ENCODE measurements at places on chromosomes 1 and 21.

- no peak for DNase-seq
Measured at GRCh38 chr1:162386292-162387225, 5.0 kb downstream of the C1orf226 start.

GRCh38 chr21:28602546-28602945 is 390.1 kb downstream of the LTN1 start:
- DNase-seq = no peak

GRCh38 chr1:246856371-246856770 is 75.4 kb downstream of the AHCTF1 start:
- no peak for DNase-seq

GRCh38 chr1:31875636-31876236 is 59.9 kb upstream of the SPOCD1 start:
- DNase-seq = no peak

GRCh38 chr1:11918799-11919519 is 7.3 kb downstream of the KIAA2013 start:
- no peak for DNase-seq

- peak; percentile 84 for DNase-seq
Measured at GRCh38 chr1:100459358-100460114, 78.4 kb upstream of the GPR88 start.

GRCh38 chr1:22689505-22689904 is 21.1 kb upstream of the EPHB2 start:
- no peak for DNase-seq

DNA sequence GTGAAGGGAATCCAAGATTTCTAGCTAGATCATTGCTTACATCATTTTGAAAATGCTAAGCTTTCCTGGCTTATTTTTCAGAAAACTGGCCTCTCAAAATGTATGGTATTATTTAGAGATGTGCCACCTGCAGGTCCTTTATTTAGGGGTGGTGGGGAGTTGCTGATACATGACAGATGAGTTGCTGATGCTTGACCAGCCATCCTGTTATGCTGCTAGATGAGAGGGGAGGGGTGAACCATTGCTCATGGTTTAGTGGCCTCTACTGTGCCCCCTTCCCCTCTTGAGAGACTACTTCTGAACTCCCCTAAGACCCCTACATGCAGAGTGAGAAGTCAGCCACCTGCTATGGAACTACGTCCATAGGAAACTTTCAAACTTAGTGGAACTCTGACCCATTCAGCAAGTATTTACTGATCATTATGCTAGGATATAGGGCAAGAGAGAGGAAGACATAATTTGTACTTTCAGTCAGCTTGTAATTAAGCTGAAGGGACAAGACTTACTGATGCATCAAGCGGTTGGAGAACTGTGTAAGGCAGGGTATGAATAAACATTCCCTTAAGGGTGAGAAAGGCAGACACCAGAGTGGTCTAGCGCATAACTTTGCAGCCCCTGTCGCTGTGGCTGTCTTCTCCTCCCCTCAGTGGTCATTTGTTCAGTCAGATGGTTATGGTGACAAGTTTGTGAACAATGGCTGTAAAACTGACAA is 34.6 kb downstream of the SLAMF6 start:
- no peak for DNase-seq

GRCh38 chr1:193438312-193438711 is 251.9 kb upstream of the B3GALT2 start:
- no peak for DNase-seq

GRCh38 chr1:63523738-63524137 is 413 bp downstream of the EFCAB7 start:
- DNase-seq = no peak

DNA sequence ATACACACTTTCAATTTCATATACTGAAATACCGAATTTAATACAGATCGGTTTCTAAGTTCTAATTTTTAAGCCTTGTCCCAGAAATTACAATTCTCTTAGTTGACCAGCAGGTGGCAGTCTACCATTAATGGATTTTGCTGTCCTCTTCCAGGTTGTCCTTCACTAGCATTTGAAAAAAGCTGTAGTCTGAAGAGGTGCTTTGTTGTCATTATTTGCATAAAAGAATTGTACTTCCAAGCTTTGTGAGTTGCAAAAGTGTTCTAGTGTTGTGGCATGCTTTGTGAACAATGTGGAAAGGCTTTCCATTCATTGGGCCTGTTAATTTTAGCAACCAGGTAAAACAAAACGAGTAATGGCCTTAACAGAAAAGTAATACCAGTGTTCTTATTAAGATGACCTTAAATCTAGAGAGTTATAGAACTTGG is 193.6 kb downstream of the RPS6KC1 start:
- DNase-seq = no peak

- DNase-seq = no peak
Measured at GRCh38 chr1:80799457-80799856, 1001.3 kb upstream of the ADGRL2 start.

DNA sequence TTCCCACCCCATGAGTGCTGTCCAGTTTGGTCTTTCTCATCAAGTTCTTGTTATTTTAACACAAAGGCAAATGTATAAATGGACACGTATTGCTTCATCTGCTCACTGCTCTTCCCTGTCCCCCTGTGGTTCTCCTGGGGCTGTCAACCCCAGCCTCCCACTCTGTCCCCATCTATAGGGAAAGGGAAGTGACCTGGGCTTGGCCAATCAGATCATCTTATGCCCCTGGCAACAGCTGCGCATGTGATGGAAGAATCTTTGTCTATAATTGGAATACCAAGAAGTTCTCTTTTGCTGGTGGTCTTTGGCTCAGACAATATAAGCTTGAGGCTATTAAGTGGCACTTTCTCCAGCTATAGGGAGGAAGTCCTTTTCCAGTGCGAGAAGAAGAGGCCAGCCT is 4.7 kb upstream of the CCSAP start:
- DNase-seq = no peak

DNA sequence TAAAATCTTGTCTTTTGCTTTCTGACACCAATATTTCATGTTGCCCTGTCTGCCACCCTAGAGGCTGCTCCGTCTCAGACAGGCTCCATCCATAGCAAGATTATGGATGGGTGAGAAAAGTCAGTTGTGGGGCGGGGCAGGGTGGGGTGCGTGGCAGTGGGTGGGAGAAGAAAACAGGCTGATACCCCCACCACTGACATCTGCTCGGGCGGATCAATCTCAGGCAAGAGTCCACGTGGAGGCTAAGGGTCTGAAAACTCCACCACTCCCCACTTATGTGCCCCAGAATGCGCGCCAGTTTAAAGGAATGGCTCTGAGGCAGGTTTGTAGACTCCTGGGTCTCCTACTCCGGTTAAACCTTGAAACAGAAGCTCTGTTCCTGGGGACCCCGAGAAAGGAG is 101.5 kb downstream of the HLCS start:
- no peak for DNase-seq

GRCh38 chr1:208090388-208091301 is 153.5 kb downstream of the PLXNA2 start:
- no peak for DNase-seq

DNA sequence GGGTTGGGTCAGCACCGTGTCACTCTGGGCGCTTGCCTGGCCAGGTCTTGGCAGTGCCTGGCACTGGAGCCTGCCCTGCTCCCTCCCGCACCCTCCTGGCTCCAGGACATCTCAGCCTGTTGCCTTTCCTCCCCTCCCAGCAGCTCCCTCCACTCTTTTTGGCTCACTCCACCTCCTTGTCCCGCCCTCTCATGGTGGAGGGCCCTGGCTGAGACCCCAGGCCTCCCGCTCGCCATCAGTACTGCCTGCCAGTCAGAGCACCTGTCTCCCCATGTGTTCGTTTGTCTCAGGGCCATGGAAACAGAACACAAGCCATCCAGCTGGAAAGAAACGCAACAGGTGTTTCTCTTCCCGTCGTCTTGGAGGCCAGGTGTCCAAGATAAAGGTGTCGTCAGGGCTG is 61.0 kb downstream of the B3GALT5 start:
- DNase-seq = no peak

GRCh38 chr1:177451191-177451590 is 280.4 kb downstream of the BRINP2 start:
- DNase-seq = no peak

DNA sequence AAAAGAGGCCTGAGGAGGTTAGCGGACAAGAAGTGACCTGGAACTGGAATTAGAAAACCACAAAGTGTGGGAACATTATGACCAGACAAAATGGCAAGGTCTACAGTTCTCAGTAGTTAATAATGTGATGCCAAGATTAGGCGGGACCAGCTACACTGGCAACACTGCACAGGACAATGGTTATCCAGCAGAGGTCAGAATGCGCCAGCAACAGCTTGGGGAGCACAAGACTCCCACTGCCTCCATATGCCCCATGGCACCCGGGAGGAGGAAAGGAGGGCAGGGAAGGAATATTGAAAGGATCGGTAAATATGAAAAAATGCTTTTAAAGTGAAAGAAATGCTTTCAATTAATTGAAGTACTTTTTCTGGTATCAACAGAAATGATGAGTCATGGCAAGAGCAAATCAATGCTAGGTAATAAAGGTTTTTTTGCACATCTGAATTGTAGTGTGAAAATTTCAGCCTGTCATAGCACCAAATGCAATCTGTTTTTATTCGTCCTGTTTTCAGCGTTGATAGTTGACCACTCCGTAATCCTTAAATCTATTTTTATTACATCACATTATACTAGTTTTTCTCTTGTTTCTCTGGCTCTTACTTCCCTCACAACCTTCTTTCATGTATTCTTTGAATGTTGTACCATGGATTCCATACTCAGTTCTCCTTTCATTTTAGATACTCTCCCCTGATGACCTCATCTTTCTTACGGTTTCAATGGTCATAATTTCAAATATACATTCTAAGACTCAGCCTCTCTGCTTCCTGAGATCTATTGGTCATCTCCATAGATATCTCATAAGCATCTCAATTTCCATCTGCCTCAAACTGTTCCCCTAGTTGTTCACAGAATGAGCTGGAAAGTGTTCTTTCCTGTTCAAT is 30.7 kb downstream of the VCAM1 start:
- no peak for DNase-seq

- no peak for DNase-seq
Measured at GRCh38 chr1:1098681-1099421, 17.0 kb downstream of the C1orf159 start.

GRCh38 chr1:205563927-205564441 is 59.5 kb downstream of the CDK18 start:
- DNase-seq = peak; percentile 15

DNA sequence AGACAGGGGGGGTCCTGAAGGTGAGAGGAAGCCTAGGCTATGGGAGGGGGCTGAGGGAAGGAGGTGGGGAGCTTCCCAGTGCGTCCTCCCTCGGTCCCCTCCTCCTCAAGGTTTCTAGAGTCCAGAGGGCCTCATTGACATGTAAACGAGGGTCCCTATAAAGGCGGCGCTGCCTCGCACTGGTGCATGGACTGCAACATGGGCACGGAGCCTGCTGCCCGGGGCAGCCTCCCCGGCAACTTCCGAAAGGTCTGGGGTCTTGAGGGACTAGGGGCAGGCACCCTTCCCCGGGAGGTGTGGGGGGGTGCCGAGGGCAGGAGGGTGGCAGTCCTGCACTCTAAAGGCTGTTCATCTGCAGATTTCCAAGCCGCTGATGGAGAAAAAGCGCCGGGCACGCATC is at the start of gene HES3:
TSS of gene HES3 (plus strand) at position 187 of the 400 bp plus-strand sequence. CDS start at position 374, 187 bp downstream.
- no peak for DNase-seq

GRCh38 chr1:226838456-226838855 is 32.0 kb upstream of the PSEN2 start:
- no peak for DNase-seq

DNA sequence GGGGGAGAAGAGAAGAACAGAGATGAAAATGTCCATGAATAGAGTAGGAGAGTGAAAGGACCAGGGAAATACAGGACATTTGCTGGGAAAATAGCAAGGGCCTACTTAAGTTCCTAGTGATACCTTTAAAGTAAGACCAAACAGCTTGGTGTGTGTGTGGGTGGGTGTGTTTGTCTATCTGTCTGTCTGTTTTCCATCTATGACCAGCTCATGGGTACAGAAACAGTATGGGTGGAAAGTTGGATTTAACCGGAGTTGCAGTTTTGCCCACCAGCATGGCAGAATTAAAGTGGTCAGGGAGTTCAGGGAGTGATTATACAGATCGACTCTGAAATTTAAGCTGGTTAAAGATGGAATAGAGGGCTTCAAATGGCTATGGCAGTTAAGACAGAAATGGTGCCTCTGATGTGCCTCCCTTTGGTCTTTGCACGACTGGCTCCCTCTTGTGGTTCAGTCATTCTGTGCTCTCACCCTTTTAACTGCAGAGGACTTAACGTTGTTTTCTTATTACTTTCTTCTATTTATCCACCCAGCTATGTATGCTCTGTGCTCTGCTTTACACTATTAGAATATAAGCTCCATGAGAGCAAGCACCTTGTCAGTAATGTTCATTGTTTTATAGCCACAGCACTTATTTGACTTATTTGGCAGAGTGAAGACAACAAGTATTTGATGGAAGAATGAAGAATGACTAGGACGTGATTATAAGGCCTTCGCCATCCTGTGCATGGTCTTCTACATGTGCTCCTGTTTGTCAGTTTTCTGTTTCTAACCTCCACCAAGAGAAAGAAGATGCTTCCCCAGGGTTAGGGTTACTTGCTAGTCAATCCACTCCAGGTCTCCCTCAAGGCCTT is 72.7 kb upstream of the AK4 start:
- DNase-seq = no peak

GRCh38 chr1:46862348-46862747 is 63.5 kb downstream of the CYP4B1 start:
- no peak for DNase-seq

GRCh38 chr1:105243411-105243810 is 1493.7 kb downstream of the AMY1C start:
- DNase-seq = no peak

- peak; percentile 74 for DNase-seq
Measured at GRCh38 chr1:156852418-156852874, 6.5 kb downstream of the INSRR start.

DNA sequence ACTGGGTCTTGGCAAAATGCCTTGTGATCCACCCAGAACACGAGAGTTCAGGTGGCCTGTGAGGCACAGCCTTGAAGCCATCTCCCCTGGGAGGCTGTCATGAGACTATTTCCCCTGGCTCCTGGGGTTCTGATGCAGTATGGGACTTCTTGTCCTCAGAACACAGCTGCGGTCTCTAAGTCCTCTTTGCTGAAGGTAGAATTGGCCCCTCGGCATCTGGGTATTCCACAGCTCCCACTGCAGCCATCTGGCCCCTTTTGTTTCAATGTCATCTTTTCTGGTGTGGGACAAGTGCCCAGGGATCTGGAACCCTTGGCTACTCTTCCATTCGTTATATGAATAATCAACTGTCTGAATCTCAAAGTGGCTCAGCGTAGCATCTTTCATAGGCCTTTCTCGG is 17.0 kb upstream of the LY9 start:
- no peak for DNase-seq

DNA sequence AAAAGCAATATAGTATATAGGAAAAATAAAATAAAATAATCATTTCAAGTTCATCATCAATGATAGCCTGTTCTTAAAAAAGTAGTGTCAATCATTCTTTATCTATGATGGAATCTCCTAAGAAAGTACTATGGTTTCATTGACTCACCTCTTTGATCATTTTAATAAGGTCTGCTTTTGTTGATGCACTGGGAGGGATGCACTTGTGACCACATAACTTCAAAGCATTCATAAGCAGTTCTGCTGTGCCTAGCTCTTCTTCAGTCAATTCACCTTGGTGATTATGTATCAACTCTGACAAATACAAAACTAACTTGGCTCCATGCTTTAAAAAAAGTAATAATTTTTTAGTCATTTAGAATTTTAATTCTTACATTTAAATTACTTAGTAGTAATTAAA is 84.8 kb upstream of the GNG4 start:
- no peak for DNase-seq
